ENCODE measurements at places on chromosomes 5 and 9. TPM values are rescaled to one million over a fixed set of nuclear protein-coding genes. Genes with fewer than 3 reads are reported as not detected.

The GPR150 gene
- not detected for total RNA-seq

DNA sequence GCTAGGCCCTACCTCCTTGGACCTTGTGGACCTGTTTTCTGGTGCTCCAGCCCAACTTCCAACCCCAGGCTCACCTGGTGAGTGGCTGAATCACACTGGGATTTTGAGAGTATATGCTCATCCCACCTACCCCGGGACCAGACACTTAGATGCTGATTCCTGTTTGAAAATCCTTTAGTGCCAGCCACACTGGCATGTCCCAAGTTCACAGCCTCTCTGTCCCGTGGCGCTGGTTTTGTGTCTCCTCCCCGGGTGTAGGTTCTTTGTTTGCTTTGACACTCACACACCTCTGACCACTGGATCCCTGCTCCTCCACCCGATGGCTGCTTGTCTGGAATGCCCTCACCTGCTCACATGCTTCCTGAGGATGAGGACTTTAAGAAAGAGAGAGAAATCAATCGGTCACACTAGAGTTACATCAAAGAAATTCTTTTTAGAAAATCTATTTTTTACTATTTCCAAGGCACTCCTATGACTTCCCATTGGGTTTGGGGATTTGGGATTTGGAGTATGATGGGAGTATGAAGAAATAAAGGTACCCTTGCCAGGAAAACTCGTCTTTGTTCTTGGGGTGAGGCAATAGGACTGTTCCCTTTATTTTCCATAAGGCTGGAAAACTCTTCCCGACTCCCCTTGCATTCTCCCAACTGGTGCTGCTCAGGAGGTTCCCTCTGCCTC lies 7.3 kb upstream of the SLC25A48 start:
- DNase-seq = no peak

DNA sequence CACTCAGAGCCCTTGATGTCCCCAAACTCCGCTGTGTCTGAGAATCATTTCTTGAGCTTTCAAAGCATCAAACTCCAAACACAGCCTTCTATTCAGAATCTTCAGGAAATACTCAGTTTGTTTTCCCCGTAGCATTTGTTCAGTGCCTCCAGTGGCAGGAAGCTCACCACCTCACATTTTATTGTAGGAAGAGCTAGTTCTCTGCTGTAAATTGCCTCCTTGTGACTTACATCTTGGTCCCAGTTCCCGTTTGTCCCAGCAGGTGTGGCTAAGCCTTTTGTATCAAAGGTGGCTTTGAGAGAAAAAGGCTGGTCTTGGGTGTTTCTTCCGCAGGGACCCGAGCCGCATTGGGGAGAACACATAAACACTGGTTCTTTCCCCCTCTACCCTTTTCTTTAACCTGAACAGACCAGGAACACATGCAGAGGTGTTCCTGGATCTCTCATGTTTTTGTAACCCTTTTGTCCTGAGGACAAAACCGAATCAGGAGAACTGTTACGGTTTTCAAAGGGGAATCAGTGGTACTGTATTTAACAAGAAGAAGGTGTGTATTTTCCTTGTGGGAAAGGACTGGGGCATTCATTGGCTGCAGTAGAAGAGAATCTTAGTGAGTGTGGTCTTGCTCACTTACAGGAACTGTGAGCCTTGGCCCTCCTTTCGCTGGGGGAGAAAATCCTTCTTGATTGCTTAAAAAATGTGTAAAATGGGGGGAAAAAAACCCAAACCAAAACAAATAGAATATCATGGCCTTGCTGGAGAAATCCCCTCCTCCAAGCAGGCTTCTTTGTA lies 1.9 kb downstream of the OSMR start:
- no peak for DNase-seq

The SET gene
- 193 TPM for total RNA-seq

DNA sequence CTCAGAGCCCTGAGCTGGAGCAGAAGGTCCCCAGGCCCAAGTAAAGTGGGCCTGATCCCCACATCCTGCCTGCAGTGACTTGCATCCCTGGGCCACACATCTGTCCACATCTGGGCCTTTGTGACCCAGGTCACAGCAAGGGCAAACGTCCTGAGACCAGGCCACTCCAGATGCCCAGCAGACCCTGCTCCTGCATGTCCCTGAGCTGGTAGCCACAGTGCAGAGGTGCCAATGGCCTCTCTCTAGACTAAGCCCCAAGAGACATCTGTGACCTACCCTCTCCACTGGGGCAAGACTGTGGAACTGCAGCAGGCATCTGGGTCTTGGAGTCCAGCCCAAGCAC lies 2.5 kb downstream of the FLT4 start:
- DNase-seq = no peak

GRCh38 chr9:85163415-85163814 lies 493.9 kb downstream of the NTRK2 start:
- DNase-seq = no peak

All from heart right ventricle (tissue), 16 donors.